ENCODE measurements at places on chromosomes 5 and 9.
A peak's percentile ranks its signal among the peaks of the same experiment; 100 is the strongest.

- no peak for DNase-seq
These were observed 803.4 kb upstream of the CDH6 start for GRCh38 chr5:30390095-30390494.

- DNase-seq: no peak
These were observed 72.0 kb downstream of the ANKRD33B start for GRCh38 chr5:10635867-10636350.

DNA sequence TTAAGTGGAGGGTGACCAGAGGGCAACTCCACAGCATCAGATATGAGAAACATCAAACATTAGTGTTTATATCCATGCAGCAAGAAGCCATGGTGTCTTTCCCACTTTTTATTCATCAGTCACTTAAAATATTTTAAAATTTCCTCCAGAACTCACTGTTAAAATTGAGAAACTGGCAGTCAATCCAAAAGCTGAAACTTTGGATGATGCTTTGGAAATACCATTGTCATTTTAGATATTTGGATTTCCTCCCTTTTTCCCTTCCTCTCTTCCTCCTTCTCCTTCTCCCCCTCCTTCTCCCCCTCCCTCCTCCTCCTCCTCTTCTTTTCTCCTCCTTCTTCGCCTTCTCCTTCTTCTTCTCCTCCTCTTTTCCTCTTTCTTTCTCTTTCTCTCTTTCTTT, 33.1 kb upstream of the NTRK2 start:
- DNase-seq: no peak

DNA sequence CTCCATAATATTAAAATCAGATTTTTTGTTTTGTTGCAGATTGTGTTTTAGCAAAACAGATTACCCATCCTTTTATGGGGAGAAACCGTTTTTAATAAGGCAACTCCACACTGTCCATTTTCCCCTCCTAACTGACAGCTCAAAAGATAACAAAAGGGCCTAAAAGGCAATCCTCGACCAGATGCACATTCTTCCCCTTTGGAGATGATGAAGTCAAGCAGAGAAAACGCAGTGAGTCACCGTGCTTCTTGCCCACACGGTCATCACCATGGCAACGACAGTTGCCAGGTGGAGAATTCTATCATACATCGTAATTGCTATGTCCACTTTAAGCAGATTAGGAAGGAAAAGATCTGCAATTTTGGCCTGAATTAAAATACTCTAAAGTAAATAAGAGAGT, 96.4 kb downstream of the DIRAS2 start:
- no peak for DNase-seq

DNA sequence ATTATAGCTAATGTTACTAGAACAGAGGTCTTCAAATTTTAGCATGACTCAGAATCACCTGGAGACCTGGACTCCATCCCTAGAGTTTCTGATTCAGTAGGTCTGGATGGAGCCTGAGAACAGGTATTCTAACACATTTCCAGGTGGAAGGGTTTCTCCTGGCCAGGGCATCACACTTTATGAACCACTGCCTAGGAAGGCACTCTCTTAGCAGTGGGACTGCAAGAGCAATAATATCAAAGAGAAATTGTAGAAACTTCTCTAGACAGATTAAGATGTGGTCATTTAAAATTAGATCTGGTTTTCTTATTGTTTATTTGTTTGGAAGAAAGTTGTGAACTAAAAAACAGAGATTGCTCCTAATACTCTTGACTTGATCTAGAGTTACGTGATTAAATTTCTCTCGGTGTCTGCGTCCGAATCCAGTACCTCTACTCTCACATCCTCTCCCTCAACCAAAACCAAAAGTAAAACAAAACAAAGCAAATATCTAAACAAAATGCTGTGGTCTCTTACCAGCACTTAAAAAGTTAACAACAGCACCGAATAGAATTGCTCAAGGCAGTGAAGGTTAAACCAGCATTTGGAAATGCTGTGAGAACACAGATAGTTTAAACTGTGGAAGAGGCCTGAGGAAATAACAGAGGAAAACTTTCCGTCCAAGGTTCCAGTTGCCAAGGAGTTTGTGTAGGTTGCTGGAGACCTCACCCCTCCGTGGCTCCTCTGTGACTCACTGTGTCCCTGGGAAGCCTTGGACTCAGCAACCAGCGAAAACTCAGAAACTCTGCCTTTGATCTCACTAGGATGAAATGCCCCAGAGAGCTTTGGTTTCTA, 193.4 kb downstream of the ARRDC3 start:
- no peak for DNase-seq

- no peak for DNase-seq
These were observed 90.3 kb downstream of the MACROH2A1 start for GRCh38 chr5:135308752-135309151.

DNA sequence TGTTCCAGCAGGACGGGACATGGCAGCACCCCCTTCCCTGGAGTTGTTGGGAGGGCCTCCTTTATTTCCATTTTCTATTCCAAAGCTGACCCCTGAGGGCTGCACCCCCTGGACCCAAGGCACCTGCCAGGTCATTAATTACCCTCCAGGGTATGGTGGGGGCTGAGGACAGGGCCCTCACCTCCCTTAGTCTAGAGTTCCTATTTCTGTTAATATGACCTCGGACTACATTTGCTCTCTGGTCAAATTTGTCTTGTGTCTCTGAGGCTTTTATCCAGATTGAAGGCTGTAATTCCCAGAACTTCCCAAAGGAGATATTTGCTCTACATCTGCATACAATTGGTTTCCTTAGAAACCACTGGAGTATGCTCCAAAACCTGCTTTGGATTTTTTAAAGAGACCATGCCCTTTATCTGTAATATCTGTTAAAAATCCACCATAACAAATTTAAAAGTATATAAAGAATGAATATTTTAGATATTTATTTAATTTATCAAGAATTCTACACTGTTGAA, 16.8 kb downstream of the PHF2 start:
- no peak for DNase-seq

DNA sequence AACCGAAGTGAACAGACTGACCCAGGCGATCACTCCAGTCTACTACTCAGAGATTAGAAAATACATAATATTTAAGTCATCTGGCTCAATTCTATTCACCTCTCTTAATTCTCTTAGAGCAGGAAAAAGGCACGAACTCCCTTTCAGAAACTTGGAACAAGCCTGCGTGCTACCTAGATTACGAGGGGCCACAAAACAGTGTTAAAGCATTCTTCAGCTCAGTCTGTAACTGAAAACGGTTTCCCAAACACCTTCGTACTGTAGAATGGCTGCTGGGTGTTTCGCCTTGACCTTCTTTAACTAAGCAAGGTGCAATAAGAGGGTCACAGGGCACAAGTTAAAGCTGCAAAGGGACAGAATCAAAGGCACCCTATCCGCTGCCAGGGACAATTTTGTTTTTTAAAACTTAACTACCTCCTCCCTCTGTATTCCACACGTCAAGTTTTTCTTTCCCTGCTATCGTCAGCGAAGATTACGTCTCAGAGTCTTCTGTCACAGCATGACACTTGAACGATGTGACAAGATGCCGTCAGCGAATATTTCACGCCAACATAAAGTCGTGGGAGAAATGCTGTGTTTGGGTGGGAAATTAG, 687 bp downstream of the LYSMD3 start:
- DNase-seq: no peak

DNA sequence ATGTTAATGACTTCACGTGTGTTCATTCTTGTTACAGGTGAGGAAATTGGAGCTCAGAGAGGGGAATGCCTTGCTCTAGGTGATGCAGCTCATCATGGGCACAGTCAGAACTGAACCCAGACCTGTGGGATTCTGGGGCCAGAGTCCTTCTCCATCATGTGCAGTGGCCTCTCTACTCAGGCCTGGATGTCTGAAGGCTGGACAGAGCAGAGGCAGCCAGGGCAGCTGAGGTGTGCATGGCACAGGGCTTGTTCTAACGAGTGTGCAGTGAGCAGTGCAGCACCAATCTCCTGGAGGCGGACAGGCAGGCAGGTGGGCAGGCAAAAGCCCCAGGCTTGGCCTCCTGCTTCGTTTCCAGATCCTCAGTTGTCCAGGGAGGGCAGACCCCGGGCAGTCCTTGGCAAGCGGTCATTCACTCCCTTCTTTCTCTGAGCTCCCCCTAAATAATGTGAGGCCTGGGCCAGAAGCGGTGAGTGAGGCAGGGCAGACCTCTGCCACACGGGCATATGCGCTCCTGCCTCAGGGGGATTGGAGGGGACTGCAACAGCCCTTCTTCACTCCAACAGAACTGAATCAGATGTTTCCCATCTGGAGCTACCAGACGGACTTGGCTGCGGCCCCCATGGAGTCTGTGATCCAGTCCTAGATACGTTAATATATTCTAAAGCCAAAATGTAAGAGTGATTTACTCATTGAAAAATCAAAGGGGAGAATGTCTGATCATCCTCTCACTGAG, 68.7 kb upstream of the FSTL4 start:
- DNase-seq: no peak

DNA sequence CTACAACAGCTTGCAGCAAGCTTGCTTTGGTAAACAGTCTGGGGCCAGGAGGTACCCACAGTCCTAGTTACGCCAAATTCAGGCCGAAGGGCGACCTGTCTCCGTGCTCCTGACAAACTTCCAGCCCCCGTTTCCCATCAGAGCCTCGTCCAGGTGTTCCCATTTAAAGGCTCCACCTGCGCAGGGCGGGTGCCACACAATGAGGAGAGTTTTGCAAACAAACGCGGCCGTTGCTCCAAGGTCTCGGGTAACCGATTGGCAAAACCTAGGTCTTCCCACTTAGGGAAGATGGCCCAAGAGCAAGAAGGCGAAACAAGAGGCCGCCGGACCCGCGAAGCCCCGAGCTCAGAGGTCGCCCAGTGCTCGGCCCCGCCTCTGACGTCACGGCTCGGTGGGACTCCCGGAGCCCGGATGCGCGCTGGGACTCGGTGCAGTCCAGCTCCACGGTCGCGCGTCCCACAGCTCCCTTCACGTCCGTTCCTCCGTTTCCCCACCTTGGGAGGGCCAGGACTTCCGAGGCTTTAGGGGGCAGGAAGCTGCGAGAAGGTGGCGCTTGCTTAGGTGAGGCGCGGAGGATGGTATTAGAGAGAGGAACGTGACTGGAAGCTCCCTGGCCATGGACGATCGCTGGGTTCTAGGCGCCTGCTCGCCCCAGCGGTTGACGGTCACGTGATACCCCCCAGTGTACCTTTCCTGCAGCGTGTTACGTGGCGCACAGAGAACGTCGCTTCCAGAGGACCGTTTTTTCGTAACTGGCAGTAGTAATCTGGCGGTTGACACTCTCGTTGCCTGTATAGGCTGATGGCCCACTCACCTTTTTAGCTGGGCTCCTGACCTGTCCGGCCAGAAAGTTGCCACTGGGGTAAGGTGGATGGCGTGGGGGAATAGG, 41.8 kb upstream of the KDM4C start:
- peak; percentile 42 for DNase-seq

DNA sequence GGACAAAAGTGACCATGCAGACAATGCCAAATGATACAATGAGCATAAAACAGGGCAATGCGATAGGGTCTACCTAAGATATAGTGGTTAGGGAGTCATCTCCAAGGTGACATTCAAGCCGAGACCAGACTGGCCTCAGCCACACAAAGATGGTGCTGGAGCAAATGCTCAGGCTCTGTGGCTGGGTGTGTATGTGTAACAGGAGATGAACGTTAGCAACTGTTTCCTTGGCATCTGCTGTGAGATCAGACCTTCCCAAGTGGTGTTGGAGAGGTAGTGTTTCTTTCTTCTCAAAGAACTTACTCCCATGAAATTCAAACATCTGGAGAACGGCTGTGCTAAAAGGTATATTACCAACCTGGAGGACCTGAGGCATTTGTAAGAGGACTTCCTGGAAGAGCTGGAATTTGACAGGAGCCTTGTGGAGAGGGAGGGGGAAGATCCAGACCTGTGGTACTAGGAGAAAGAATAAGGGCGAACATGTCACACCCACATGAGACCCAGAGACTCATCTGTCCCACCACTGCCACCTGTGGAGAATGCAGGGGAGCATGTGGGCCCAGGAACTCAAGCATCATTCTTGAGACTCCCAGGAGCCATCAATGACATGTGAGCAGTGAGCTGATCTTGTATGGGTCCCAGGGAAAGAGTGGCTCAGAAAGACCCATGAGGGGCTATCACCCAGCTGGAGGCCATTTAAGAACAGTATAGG, 21.4 kb upstream of the ANXA6 start:
- DNase-seq: no peak

DNA sequence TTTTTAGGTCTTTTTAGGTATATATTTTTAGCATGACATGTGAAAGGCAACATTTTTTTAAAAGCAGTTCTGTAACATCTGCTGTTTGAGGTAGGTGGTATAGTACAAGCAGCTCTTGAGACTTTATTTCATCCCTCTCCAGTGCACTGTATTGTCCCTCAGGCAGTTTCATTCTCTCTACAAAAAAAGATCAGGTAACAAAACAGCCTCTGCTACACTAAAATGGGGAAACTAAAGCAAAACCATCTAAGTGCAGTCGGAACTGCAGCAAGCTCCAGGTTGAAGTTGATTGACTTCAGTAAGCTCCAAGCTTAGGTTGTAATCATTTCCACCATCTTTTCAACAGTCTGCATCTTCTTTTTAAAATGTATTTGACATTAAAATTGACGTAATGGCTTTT, 195.6 kb downstream of the DEPDC1B start:
- DNase-seq: no peak

GRCh38 chr5:135032999-135033861, 798 bp downstream of the PITX1 start:
- DNase-seq: no peak

DNA sequence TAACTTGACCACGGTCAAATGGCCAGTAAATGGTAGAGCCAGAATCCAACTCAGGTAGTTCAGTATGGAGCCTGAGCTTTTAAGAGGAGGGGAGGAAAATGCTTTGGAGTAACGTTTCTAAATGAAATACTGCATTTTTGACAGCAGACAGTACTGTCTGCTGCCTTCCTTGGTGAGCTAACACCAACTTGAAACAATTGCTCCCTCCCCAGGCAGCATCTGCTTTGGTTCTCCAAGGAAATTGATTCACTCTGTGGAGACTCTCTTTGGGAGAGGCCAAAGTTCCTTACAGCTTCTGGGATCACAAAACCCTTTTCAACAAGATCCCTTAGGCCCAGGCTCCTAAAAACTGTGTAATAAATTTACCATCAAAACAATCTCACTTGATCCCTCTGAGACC, 75.2 kb upstream of the SSBP2 start:
- no peak for DNase-seq

DNA sequence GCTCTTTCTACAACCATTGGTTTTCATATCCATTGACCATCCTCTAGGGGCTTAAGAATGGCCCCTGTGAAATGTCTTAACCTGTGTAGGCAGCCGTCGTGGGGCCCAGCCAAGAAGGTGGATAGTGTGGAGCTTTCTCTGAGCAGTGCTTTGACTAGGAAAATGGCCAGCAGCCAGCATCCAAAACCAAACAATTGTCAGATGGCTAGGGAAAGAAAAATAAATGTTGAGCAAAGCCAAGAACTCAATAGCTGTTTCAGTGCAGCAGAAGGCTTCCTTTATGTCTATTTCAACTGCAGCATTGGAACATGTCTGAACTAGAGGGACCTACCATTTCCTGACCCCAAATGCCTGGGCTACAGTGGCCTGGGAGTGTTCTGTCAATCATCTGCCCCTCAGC, 374.9 kb downstream of the TLE4 start:
- DNase-seq: no peak

- DNase-seq: no peak
These were observed 586.0 kb downstream of the CCDC171 start for GRCh38 chr9:16138561-16139491.

All from activated CD4-positive, CD25-positive, alpha-beta regulatory T cell (primary cell).